ENCODE measurements at places on chromosomes 5 and 9.

DNA sequence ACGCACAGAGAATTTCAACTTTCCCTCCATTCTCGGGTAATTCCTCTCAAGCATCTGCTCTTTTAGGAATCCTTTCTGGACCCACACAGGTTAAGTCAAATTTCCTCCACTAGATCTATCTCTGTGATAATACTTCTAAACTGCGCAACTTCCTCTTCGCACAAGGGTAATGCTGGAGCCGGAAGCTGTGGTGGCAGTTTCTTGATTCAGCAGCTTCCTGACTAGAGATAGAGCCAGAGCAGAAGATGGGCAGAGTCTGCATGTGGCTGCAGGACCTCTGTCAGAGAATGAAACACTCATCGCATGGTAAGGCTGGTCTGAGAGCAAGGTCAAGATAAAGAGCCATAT is 11.1 kb upstream of the CDC42SE2 start:
- DNase-seq: no peak

DNA sequence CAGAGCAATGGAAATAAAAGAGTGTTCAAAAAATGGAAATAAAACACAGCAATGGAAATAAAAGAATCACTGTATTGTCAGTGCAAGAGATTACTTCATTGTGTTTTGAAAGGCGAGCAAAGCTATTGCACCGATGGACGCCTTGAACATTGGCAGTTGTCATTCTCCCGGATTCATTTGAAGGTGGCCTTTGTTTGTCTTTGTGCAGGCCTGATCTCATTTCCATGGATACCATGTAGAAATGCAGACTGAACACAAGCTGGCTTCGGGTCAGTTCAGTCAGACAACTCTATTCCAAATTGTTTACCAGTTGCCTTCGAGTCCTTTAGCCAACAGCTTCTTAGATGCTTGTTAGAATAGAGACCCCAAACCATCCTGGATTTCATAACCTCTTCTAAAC is 8.3 kb downstream of the ITGA2 start:
- DNase-seq: no peak

- no peak for DNase-seq
Observed at GRCh38 chr9:8857068-8857925, 1057.7 kb upstream of the DMAC1 start.

DNA sequence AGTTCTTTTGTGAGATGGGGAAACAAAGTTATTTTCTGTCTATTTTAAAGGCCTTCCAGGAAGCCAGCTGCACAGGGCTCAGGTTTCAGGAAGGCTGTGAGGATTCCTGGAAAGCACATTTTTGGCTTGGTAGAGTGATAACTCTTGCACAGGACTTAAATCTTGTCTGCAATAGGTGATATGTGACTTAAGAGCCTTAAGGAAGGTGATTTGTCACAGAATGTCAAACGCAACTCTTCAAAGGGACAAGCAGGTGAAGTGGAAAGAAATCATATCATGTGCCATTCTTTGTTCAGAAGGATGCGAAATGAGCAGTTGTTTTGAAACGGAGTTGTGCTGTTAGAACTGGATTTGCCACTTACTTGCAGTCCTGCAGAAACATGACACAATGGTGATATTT is 459.3 kb downstream of the MAT2B start:
- DNase-seq: no peak

- no peak for DNase-seq
Observed at GRCh38 chr5:11903614-11904264, 507 bp downstream of the CTNND2 start.

DNA sequence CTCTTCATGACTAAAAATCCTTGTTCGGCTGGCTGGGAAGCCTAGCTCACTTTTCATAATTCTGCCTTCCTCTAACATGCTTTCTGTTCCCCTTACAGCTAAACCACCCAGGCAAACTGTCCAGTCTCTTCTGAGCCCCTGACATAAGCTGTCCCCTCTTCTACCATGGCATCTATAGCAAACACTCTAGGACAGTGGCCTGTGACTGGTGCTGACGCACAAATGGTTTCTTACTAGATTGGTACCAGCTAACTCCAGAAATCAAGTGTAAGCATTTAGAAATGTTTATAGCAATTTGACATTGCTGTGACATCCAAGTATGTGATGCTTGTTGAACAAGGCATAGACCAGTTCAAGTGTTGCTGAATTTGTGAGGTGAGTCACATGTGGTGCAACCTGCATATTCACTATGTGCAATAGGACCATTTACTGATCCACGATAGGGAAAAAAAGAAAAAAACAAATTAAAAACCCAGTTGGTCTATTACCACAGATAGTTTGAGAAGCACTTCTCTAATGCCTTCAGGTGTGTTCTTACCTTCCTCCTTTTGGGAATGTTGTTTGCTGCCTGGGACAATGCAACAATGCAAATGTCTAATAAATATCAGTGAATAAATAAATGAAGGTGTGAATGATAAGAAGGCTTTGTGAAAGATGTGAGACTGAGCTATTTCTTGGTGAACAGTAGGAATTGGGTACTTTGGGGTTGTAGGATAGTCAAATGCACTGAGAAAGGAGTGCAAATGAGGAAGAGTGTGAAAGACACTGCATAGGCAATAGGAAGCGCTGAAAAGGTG is 22.4 kb downstream of the ELOVL7 start:
- no peak for DNase-seq

GRCh38 chr5:177124486-177124991 is 9.0 kb upstream of the NSD1 start:
- DNase-seq: no peak

DNA sequence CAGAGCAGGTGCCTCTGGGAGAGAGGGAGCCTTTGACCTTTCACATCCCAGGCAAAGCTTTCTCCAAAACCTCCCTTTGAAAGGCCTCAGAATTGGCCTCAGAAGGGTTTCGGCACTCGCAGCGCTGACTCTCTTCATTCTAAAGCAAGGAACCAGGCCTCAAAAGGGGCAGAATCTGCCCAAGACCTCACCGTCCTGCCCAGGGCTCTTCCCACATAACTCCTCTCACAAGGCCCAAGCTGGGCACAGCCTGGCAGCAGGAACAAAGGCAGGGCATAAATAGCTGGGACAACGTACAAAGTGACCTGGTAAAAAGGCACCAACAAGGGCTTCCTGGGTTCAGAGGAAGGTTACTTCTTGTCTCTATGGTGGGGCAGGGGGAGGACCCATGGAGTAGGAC is 166.3 kb upstream of the FSTL4 start:
- DNase-seq: no peak

GRCh38 chr9:81379655-81380054 is 309.7 kb downstream of the TLE1 start:
- no peak for DNase-seq

GRCh38 chr5:35859101-35859661 is 2.5 kb downstream of the IL7R start:
- no peak for DNase-seq

GRCh38 chr9:131851414-131851813 is 111.5 kb upstream of the RAPGEF1 start:
- no peak for DNase-seq

DNA sequence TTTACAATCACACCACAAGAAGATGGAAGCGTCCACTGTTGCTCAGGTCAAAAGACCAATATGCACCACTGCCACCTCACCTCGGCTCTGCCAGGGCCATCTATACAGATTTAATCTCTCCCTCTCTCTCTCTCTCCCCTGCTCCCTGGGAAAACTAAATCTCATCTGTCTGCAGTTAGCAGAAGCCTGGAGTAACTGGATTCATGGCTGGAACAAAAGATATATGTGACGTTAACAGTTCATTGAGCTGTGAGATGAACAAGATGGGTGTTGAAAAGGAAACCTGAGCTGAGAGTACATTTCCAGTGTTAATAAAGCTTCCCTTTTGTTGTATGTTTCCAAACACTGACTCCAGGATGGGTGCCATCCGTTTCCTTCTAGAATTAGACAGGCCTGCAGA is 369.7 kb downstream of the CDK5RAP2 start:
- no peak for DNase-seq

- DNase-seq: no peak
Observed at GRCh38 chr5:111765613-111766571, 8.9 kb upstream of the NREP start.

GRCh38 chr5:68368311-68369022 is 152.9 kb downstream of the PIK3R1 start:
- DNase-seq: no peak

DNA sequence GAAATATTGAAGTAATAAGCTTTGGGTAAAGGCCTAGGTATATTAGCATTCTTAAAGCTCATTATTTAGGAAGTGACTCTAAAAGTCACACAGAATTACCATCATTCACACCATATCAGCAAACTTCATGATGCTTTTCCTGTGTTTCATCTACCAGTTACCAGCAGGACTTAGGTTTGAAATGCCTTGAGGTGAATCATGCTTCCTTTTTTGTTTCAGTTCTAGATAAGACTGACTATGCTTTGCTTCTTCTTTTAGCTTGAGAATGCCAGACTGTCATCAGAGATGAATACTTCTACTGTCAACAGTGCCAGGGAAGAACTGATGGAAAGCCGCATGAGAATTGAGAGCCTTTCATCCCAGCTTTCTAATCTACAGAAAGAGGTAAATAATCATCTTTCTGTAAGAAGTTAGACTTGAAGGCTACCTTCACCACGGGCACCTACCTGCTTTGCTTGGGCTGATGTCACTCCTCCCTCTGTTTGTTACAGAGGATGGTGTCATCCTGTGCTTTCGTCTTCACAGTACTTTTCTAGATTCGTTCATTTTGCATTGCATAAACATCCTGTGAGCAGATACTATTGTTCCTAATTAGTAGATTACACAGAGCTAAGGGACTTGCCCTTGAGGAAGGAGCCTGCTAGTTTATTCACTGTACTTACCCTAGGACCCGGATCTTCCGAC is 34.7 kb downstream of the LMNB1 start:
- DNase-seq: no peak

DNA sequence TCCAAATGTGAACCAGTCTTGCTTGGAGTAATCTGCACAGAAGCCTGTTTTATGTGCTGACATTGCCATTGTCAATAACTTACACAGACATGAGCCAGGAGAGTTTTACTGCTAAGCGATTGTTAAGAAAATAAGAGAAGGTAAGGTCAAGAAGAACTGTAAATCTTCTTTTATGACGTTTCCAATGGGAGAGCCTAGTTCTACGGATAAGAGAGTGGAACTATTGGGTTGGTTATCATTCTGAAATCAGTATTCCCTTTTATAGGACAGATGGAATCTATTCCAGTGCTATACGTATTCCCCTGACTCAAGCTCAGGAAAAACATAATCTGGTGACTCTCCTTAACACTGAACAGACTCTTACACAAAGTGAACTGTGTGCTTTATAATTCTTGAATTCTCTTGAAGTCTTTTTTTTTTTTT is 137.9 kb upstream of the OTULINL start:
- no peak for DNase-seq

DNA sequence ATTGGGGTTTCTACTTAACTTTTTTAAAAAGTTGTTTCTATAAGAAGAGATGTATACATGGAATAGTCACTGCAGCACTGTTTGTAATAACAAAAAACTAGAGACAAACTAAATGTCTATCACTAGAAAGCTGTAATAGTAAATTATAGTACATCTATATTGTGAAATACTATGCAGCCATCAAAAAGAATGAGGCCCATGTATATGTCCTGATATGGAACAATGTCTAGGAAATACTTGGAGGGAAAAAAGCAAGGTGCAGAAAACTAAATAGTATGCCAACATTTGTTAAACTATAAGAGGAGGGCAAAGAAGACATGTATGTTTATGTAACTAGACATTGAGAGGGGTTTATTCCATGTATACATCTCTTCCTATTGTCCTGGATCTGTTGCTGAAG is 2.9 kb upstream of the RAB14 start:
- no peak for DNase-seq

GRCh38 chr9:108001237-108001636 is 511.7 kb upstream of the KLF4 start:
- no peak for DNase-seq

GRCh38 chr5:31289429-31289828 is 95.9 kb downstream of the CDH6 start:
- DNase-seq: no peak

DNA sequence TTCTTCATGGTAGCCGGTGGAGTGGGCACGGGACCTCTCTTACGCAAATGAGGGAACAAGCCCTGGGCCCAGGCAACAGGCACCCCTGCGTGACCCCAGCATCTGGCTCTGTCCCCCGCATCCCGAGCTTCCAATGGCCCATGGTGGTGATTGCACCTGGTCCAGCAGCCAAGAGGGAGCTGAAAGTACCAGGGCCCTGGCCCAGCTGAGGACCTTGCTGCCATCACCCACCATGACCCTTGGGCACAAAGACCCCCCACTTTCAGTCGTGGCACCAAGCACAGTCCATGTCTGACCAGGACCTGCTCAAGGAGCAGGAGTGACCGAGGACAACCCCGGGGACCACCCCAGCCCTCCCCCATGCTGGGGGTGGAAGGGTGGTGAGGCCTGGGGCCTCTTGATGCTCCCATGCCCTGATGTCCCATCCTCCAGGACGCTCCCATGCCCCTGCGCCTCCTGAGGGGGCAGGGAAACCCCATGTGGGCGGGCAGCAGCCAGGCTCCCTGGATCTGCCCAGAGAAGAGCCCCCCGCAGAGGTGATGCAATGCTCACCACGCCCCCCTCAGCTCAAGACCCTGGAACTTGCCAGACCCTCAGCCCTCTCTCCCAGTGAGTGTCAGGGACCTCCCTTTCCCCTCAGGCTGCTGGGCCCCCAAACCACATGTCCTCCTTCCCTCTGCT is 123.9 kb downstream of the ADAMTS2 start:
- no peak for DNase-seq

DNA sequence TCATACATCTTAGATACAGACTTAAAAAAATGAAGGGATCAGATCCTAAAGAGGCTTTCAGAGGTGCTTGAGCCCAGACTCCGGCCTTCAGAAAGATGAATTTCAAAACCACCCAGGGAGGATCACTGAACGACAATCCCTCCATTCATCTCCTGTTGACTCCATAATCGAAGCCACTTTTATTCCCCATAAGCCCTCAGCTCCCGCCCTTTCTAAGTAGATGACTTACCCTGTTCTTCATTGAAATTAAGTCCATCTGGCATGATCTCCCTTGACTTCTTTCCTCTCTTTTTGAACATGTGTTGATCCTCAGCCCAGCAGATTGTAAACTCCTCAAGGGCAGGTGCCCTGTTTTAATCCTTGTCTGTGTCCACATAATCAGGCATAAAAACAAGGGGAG is 50.8 kb upstream of the ASTN2 start:
- DNase-seq: no peak

GRCh38 chr5:121053055-121053985 is 589.2 kb downstream of the PRR16 start:
- DNase-seq: no peak

DNA sequence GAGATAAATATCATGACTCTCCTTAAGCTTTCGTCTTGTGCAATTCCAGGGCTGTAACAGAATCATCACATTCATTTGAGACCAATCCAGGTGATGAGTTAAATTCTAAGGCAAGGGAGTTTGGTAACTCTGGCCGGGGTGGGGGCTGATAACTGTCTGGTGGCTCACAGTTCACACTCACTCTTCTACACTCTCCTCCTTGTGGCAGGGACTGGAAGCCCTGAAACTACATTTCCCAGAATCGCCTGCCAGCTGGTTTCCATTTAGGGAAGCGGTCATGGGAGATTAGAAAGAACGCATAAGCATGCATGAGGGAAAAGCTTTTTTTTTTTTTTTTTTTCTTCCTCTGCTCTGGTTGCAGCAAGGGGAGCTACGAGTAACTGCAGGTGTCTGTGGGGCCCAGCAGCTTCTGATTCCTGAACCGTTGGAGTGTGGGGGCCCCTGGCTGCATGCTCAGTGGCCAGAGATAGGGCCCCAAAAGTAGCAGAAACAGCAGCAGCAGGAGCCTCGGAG is 154.8 kb upstream of the TBC1D2 start:
- no peak for DNase-seq

GRCh38 chr9:70595211-70595610 is 180.8 kb upstream of the KLF9 start:
- DNase-seq: no peak
